CD4-positive, alpha-beta memory T cell (primary cell): ENCODE measurements at places on chromosomes 5 and 9.

- no peak for DNase-seq
Measured at GRCh38 chr5:164617290-164617689, 1111.9 kb downstream of the MAT2B start.

DNA sequence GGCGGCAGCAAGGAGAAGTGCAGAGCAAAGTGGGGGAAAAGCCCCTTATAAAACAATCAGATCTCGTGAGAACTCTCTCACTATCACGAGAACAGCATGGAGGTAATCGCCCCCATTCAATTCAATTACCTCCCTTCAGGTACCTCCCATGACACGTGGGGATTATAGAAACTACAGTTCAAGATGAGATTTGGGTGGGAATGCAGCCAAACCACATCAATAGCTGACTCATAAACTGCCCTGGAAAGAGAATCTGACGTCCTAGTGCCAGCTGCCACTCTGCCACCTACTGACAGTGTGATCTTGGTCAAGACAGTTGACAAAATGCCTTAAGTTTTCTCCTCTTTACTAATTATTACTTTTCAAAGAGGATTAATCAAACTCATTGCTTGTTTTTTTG lies 128.3 kb downstream of the GPBP1 start:
- peak; percentile 23 for DNase-seq

GRCh38 chr5:14064841-14065240 lies 78.3 kb upstream of the TRIO start:
- DNase-seq, result no peak

DNA sequence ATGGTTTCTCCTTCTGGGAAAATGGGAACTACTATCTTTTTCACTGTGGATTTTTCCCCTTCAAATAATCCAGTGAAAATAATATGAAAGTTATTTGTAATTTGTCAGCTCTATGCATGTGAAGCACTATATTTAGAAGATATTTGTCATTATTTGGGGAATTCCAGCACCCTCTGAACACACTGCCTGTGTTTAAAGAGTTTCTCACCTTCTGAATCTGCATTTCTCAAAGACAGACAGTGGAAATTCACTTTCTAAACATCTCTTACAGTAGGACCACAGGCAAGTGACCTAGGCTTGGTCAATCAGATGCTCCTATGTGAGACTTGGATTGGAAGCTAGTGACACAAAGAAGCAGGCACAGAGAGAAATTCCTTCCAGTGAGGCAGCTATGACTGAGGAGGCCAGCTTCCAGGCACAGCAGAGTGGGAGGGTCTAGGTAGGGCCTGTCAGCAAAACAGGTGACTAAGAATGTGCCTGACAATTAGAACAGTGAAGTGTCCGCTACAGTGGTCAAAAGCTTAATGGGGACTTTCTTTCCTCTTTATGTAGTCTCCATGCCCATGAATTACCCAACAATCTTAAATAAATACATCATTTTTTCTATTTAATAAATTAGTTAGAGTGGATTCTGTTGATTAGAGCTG lies 167.2 kb downstream of the HMHB1 start:
- DNase-seq, result no peak

- no peak for DNase-seq
Measured at GRCh38 chr9:135186248-135187164, 99.0 kb downstream of the OLFM1 start.

DNA sequence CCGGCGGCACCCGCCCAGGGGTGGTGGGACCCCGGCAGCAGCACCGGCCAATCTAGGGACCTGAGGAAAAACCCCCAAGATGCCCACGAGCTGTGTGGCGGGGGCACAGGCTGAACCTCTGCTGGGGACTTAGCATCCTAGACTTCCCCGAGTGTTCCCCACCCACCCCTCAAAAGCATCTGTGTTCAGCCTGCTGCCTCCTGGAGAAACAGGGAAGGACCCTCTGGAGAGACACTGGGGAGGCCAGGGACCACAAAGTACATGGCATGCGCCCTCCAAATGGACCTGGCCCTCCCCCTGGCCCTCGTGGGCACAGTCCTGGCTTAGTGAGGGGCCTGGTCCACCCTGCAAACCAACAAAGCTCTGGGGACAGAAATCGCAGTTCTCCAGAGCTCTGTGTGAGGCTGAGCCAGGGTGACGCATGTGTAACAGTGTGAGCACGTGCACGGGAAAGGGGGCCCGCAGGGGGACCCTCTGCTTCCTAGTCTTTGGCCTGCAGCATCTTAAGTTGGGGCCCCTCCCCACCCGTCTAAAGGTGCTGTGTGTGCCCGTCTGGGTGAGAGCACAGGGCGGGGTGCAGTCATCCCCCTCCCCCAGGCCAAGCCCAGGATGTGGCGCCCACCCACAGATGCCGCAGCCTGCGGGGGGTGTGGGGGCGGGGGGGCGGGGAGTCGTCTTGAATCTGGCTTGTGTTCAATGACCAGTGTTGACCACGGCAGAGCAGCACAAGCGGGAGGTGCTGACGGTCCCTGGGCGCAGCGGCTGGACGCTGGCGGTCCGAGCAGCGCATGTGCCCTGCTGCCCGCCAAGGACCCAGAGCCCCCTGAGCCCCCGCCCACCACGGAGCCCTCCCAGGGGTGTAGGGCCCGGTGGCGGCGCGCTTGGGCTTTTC lies 672 bp upstream of the KCNT1 start:
- no peak for DNase-seq

DNA sequence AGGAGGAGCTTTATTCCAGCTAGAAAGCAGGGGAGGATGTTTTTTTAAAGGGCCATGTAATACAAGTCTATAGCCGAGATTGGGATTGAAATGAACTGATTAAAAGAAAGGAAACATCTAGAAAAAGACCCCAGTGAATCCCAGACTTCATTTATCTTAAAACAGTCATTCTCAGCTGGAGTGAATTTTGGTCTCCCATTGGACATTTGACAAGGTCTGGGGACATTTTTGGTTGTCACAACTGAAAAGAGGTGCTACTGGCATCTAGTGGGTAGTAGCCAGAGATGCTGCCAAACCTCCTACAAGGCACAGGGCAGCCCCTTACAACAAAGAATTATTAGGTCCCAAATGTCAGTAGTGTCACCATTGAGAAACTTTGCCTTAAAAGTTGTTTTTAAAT lies 16.3 kb upstream of the SPINK4 start:
- no peak for DNase-seq

DNA sequence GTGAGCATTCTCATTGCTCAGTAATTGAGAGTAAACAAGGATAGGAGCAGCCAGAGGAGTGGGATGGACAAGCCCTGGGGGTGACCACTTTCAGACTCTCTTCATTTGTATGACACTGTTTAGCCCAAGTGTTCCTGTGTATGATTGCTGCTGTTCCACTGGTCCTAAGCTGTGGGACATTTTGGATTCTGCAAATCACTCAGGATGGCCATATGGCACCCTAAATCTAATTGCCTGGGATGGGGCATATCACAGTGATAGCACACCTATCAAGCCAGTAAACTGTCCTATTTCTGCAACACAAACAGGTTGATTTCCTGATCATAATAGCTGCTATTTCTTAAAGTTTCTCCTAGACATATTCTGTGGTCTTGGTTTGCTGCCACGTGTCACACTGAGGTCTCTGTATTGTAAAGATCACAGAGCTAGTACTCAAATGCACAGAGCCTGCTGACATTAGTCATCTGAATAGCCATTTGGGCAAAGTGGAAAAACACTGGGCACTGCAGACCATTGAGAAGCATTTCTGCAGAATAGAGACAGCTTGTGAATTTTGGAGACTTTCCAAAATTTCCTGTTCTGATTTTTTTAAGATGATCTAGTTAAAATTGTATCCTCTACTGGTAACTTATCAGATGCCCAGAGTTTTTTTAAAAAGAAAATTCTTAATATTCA lies 320.2 kb downstream of the RFX3 start:
- DNase-seq, result no peak

- no peak for DNase-seq
Measured at GRCh38 chr5:111143910-111144309, 51.8 kb downstream of the WDR36 start.
